Colonic mucosa (tissue), 4 donors: ENCODE measurements at places on chromosomes 7 and 10.
A peak's percentile ranks its signal among the peaks of the same experiment; 100 is the strongest.

DNA sequence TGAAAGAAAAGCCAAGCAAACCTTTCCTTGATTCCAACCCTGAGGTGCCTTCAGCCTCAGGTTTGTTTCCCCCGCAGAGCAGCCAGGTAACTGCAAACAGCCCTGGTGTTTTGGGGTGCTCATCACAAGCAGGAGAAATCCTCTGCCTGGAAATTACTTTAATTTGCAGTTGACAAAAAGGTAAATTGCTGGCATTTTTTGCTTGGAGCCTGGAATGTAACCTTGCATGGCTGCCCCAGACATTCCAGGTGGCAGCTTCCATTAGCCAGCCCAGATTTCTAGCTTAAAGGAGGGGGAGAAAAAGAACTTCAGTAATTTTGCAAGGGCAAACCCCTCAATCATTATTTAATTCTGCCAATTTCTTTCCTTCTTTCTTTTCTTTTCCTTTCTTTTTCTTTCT is 194.4 kb downstream of the MYOF start:
- DNase-seq: no peak

DNA sequence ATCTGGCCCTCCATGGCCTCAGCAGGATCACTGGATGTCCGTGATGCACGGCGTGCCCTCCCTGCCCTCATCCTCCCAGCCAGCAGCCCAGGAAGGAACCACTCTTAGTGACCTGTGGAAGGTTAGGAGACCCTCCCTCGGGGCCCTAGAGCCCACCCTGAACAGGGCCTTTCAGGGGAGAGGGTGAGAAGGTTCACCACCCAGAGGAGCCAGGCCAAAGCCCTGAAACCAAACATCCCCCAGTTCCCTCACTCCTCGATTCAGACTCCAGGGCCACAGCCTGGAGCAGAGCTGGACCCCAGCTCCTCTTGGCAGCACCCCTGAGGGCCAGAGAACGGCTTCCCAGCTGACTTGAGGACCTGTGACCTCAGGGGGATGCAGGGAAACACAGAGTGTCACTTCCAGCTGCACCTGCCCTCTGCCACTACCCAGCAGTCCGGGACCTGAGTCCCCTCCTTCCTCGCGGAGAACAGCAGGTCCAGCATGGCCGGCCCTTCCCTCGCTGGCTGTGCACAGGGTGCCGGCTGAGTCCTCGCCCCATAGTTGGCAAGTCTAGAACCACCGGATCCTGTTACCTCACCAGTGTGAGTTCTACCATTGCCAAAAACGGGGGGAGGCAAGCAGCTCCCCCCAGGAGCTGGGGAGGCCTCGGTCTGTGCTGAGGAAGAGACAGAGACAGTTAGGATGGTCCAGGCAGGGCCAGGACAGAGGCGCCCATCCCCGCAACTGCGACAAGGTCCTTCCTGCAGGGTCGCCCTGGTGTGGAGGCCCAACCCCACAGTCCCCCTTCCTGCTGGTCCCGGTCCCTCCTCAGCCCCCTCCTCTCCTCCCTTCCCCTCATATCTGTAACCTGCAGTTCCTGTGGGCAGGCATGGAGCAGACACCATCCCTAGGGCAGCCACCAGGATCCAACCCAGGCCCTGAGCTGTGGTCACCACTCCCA is 158.6 kb downstream of the NRF1 start:
- DNase-seq: no peak

GRCh38 chr10:123250640-123251039 is 96.4 kb downstream of the BUB3 start:
- no peak for DNase-seq

DNA sequence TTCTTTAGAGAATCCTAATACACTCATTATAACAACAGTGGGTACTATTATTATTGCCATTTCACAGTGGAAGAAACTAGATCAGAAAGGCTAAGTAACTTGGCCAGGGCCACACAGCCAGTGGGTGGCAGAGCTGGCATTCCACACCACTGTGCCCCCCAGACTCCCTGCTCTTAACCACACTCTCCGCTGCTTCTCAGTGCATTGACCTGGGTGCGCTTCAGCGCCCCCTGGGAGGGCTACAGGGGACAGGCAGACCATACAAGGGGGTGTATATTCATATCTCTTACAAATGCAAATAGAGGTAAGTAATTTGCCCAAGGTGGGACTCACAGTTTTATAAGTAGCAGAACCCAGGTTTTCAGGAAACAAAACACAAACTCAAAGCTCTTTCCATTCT is 77.0 kb upstream of the NMT2 start:
- no peak for DNase-seq

DNA sequence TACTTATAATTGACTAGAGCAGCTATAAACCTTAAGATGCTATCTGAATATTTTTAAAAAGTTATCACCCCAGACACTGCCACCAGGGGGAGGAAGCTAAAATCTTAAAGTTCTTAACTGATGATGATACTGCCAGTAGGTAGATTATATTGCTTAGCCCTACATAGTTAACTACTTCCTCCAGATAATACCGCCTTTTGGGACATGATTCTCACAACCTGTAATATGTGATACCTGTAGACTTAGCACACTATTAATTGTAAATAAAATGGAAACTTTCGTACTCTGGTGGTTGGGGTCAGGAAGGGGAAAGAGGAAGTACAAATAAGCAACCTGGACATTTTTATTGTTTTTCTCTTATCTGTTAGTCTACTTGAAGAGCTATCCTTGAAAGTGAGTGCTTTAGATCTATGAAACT is 268.9 kb downstream of the ADK start:
- peak; percentile 24 for DNase-seq

DNA sequence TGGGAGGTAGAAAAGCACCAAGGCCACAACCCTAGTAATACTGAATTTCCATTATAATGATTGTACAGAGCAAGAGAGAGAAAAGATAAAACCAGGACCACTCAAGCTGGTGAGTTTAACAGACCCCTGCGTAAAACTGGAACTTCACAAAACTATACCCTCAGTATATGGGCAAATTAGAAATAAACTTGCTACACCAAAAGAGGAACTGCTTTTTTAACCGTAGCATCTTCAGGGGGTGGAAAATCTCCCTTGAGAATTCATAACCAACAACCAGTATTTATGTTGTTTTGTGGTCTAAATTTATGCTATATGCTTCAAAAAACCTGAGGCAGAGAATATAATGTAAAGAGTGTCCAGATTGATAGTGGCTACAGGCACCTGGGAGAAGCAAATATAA is 171.2 kb downstream of the SGMS1 start:
- DNase-seq: no peak

DNA sequence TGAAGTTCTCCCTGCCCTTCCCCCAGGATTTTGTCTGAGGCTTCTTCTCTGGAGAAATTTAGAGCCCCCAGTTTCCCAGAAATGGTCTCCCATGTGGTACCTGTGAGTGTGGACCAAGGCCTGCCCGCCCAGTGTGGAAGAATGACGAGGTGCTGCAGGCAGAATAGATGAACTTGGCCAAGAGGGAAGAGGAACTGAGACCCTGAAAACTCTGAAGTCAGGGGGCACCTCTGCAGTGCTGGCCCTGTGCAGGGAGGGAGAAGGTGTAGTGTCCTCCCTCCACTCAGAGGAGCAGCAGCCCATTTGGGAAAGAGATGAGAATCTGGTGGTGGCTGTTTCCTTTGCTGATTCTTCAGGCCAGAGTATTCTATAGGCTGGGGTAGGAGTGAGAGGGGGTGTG is 115.2 kb upstream of the PCGF5 start:
- DNase-seq: no peak

- DNase-seq: peak; percentile 51
These were observed 100.9 kb upstream of the YAE1 start for GRCh38 chr7:39465055-39465929.

DNA sequence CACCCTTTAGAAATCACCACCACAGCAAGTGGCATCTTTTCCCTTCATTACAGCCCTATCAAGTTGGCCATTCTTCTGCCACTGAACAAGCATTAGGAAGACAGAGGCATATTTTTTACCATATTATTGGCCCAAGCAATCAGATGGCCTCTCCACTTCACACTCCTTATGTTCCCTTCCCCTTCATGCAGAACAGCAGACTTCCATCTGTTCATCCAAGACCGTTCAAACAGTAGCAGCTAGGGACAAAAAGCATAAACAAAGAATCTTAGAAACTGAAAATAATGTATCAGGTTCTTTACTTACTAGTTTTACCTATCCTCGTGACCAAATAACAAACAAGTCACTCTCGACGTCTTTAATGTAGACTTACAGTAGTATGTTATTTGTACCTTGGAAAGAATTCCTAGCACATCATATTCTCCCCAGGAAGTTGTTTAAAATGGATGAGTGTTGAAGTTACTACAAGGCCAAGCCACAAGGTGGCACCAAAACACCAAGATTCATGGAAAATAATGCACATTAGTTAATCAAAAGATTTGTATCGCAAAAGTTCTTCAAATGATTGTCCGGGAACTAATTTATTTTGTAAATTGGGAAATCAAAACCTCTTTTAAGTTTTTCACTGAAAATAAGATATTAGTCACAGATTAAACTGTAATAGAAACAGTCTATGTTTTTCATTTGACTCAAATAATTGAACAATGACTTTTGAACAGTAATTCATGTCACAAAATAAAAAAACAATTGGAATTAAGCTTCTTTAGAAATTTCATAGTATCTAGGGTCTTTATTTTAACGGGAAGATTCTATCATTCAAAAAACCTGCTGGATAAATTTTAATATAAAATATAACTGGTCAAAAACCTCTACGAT is 112.1 kb downstream of the VPS41 start:
- DNase-seq: peak; percentile 52

DNA sequence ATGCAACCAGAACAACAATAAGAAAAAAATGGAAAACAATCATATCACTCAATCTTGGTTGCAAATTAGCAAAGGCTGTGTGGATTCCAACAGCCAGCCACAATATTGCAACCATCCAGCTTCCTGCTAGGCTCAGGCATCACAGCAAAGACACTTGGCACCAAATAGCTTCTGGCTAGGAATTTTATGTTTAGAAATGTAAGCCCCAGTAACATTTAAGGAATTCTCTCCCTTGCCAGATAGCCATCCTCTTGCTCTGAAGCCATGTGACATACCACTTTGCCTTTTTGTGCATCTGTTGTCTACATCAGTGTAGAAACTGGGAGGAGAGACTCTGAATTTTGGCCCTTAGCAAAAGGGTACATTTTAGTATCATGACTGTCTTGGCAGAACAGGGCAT is 22.2 kb downstream of the MKX start:
- DNase-seq: no peak

GRCh38 chr7:727104-727805 is at the start of gene PRKAR1B:
Gene PRKAR1B, minus strand, starts transcription at chr7:727281. Its CDS starts 15,776 bp downstream, at chr7:711505.
- peak; percentile 72 for DNase-seq

- DNase-seq: no peak
These were observed 21.8 kb upstream of the MRC1 start for GRCh38 chr10:17787087-17787961.

GRCh38 chr7:51214098-51214497 is 102.5 kb downstream of the COBL start:
- no peak for DNase-seq

DNA sequence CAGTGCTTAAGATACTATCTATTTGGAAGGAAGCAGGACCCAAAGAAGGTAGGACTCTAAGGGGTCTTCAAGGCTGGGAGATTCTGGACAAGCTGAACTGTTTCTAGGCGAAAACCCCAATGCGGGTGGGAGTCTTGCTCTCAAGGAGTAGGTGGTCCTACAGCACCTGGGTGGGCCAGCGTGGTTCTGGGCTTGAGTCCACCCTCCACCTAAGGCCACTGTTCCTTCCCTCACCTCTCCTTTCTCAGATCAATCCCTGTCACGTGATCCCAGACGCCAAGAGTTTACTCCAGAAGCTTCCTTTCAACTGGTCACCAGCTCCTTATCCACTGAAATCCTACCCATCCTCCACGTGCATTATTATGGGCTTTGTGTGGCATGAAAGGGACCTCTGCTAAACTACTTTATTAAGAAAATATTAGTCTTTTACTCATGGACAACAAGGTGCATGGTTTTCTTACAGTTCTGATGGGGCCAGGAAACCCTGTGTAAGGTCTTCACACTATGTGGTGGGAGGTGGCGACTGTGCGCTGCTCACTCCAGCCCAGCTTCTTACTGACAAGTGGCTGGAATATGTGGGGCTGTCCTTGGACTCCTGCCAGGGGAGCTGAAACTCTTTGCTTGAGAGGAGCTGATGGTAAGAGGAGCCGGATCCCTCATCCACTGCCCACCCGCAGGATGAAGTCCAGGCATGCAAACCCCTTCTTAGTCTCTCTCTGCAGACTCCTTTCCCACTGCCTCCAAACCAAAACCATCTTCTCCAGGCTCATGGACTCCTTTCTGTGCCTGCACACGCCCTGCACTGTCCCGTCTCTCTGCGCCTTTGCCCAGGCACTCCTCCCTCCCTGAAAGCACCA is 1.6 kb downstream of the ZNF746 start:
- peak; percentile 63 for DNase-seq

DNA sequence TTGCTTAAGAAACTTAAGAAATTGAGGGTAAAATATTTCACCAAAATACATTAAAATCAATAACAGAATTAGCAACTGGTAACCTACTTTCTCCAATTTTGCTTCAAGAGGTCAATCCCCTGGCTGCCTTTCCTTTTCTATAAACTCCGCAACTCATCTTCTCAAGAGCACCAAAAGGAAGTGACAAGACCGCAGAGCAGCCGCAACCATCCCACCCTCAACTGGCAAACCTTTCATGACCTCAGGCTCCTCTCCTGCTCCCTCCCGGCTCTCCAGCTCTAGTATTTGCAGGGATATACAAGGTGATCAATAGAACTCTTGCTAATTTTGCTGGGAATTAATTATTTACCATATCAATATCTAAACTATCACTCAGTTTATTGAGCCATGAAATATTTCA is 88.9 kb downstream of the ATE1 start:
- DNase-seq: no peak
